Cardiac ventricle fibroblast (primary cell): ENCODE measurements at places on chromosomes 7 and 10. TPM values are rescaled to one million over a fixed set of nuclear protein-coding genes. Genes with fewer than 3 reads are reported as not detected.

Gene DIP2C
- total RNA-seq, result 10.2 and 11.3 TPM in 2 replicates

Gene DGKI
- total RNA-seq, result 1.1 and 1.3 TPM in 2 replicates

Gene AHR
- 260 and 263 TPM in 2 replicates for total RNA-seq

Gene SMC3
- 19.3 and 21.2 TPM in 2 replicates for total RNA-seq

Gene LMBR1
- 30.1 and 31.8 TPM in 2 replicates for total RNA-seq

Gene ARHGAP21
- 82.9 and 92.6 TPM in 2 replicates for total RNA-seq

Gene TMEM196
- total RNA-seq, result not detected in 2 replicates

Gene SPACDR
- total RNA-seq, result 0.44 and 5.0 TPM in 2 replicates

Gene MPP7
- not detected in 2 replicates for total RNA-seq

Gene MACROH2A2
- 11.1 and 13.6 TPM in 2 replicates for total RNA-seq

Gene CNTNAP2
- total RNA-seq, result 0.05 and 0.31 TPM in 2 replicates

Gene GRM3
- total RNA-seq, result not detected in 2 replicates

Gene H2AZ2
- 80.1 and 89.7 TPM in 2 replicates for total RNA-seq

Gene FRG2B
- not detected in 2 replicates for total RNA-seq

Gene TRIM74
- not detected in 2 replicates for total RNA-seq

Gene SPDYE11
- total RNA-seq, result not detected in 2 replicates

Gene CDHR1
- total RNA-seq, result 0.06 TPM in 1 of 2 replicates, not detected in the other

Gene MUC3A
- total RNA-seq, result not detected in 2 replicates

Gene UCMA
- not detected in 2 replicates for total RNA-seq

Gene ITPRID1
- total RNA-seq, result not detected in 2 replicates

Gene DPP6
- 0.06 TPM in 1 of 2 replicates, not detected in the other for total RNA-seq

Gene CFTR
- total RNA-seq, result not detected in 2 replicates

Gene GPR85
- 0.39 and 0.50 TPM in 2 replicates for total RNA-seq

Gene FBXL13
- total RNA-seq, result 1.00 and 4.4 TPM in 2 replicates

Gene HOXA3
- total RNA-seq, result 0.10 TPM in 1 of 2 replicates, not detected in the other

Gene CPN1
- total RNA-seq, result not detected in 2 replicates

Gene BTBD16
- not detected in 2 replicates for total RNA-seq

Gene FAM25G
- total RNA-seq, result not detected in 2 replicates

Gene HMX3
- total RNA-seq, result not detected in 2 replicates

Gene ACHE
- not detected in 2 replicates for total RNA-seq

Gene CFAP46
- total RNA-seq, result 0.49 and 0.69 TPM in 2 replicates

Gene AOC1
- total RNA-seq, result not detected in 2 replicates

Gene SUPV3L1
- 12.6 and 14.6 TPM in 2 replicates for total RNA-seq

Gene AKR1C3
- 317 and 328 TPM in 2 replicates for total RNA-seq

Gene KIAA1549
- 1.3 and 1.4 TPM in 2 replicates for total RNA-seq

Gene ASB10
- not detected in 2 replicates for total RNA-seq

Gene NPSR1
- total RNA-seq, result not detected in 2 replicates

Gene BMS1
- total RNA-seq, result 9.1 and 10.1 TPM in 2 replicates

Gene DTX2
- total RNA-seq, result 7.8 and 17.3 TPM in 2 replicates

Gene ANKRD16
- 7.1 and 9.0 TPM in 2 replicates for total RNA-seq

Gene PCLO
- not detected in 2 replicates for total RNA-seq

Gene C10orf105
- 0.06 TPM in 1 of 2 replicates, not detected in the other for total RNA-seq

Gene NYAP1
- total RNA-seq, result 0.59 and 0.94 TPM in 2 replicates

Gene CRHR2
- total RNA-seq, result not detected in 2 replicates

Gene KEL
- total RNA-seq, result 0.05 TPM in 1 of 2 replicates, not detected in the other

Gene NPC1L1
- not detected in 2 replicates for total RNA-seq
